ENCODE measurements at places on chromosomes 1 and 21. TPM values are rescaled to one million over a fixed set of nuclear protein-coding genes. Genes with fewer than 3 reads are reported as not detected.

The ZSWIM5 gene
- total RNA-seq, result 3.1 TPM

DNA sequence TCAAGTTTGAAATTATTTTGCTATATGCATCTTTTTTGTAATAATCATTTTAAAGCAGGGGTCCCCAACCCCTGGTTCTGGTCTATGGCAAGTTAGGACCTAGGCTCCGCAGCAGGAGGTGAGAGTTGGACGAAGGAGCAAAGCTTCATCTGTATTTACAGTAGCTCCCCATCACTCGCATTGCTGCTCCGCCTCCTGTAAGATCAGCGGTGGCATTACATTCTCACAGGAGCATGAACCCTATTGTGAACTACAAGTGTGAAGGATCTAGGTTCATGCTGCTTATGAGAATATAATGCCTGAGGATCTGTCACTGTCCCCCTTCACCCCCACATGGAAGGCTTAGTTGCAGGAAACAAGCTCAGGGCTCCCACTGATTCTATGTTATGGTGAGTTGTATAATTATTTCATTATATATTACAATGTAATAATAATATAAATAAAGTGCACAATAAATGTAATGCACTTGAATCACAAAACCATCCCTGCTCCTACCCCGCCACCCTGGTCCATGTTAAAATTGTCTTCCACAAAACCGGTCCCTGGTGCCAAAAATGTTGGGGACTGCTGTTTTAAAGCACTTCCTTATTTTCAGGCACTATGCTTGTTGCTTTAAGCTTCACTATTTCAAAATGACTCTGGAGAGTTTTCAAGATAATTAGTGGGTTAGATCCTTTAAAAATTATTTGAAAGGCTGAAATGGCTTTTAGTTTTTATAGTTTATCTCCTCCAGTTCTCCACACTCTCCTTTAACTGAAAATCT is 74.8 kb downstream of the PLA2G4A start:
- no peak for DNase-seq

The FCN3 gene
- total RNA-seq, result 36.6 TPM

The RIPPLY3 gene
- 0.18 TPM for total RNA-seq

DNA sequence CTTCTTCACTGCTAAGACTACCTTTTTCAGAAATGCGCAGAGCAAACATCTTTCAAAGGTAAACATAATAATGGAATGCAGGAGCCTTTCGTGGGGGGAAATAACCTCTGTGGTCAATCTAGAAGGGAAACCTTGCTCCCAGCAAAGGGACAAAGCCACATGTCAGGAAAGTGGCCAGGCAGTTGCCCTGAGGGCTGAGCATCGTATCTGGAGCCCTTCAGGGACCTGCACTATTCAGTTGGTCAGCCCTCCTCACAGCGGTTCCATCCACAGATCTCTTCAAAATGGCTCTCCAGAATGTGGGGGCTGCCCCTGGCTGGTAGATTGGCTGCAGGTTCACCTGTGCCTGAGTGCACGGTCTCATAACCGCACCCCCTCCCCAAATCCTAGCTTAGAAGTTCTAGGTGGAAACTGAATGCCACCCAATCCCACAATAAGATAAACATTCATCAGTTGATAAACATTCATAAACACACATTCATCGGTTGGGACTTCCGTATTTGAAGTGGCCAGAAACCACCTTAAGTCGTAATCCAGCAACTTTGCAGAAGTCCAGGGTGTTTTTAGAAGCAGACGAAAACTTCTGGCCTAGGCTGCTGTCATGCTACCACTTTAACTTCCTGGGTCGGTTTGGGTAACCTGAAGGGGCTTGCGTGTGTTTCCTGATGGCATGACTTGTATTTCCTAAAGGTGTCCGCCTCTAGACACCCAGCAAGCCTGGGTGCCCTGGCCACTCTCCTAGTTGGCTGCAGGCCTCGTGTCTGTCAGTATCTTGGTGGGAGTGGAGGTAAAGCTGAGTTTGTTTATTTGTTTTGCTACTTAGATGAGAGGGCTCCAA is 50.5 kb downstream of the RASSF5 start:
- no peak for DNase-seq

GRCh38 chr1:20704390-20705202 is 13.2 kb downstream of the KIF17 start:
- DNase-seq, result no peak

Measured in lung (tissue), 17 donors.